ENCODE measurements at places on chromosomes 1 and 21.
A peak's percentile ranks its signal among the peaks of the same experiment; 100 is the strongest.

DNA sequence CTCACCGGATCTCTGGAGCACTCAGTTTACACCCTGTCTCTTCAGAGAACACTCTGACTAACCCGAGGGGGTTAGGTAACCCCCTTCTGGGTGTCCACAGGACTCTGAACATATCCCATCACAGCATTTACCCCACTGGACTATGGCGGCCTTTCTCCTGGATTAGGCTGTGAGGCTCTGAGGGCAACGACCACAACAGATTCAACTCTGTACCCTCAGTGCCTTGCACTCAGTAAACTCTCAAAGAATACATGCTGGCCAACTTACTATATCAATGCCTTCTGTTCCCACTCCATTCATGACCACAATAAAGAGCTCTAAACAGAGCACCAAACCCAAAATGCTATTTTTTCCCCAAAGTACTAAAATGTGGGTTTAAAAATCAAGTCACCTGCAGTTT is 5.4 kb downstream of the MECR start:
- DNase-seq = no peak

DNA sequence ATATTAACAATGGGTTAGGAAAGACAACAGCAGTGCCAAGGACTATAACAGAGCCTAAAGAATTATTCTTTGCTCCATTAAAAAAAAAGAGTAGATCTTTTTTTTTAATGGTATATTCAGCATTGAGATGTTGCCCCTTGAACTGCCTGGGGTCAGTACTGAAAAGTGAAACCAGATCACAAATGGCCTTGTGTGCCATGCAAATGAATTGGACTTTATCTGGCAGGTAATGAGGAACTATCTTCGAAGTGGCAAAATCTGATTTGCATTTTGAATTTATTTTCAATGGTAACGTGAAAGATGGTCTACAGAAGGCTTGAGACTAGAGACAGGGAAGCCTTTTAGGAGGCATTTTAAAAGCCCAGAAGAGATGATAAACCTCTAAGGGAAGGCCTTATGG is 21.4 kb upstream of the PKN2 start:
- no peak for DNase-seq

DNA sequence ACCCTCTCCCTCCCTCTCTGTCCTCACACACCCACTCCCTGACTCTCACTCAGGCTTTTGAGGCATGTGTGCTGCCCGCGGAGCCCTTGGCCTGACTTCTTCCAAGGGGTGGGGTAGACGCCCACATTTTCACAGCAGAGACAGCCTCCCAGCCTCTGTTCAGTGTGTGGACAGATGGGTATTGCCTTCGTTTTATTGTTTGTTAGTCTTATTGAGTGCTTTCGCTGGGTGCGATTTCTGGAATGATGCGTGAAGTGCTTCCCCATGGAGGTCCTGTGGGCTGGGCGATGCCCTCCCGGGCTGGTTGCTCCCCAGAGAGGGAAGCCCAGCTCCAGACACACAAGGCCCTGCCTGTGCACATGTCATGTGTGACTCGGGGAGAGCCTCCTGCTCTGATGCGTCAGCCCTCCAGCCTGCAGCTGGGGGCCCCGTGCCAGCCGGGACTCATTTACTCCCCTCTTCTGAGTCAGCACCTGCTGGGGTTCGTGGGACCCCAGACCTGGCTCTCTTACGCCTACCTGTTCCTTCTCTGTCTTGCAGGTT is 14.7 kb downstream of the PDXK start:
- DNase-seq = peak; percentile 45

GRCh38 chr1:5664906-5665875 is 327.0 kb downstream of the NPHP4 start:
- no peak for DNase-seq

GRCh38 chr1:159983681-159984080 is 29.6 kb upstream of the SLAMF9 start:
- no peak for DNase-seq

DNA sequence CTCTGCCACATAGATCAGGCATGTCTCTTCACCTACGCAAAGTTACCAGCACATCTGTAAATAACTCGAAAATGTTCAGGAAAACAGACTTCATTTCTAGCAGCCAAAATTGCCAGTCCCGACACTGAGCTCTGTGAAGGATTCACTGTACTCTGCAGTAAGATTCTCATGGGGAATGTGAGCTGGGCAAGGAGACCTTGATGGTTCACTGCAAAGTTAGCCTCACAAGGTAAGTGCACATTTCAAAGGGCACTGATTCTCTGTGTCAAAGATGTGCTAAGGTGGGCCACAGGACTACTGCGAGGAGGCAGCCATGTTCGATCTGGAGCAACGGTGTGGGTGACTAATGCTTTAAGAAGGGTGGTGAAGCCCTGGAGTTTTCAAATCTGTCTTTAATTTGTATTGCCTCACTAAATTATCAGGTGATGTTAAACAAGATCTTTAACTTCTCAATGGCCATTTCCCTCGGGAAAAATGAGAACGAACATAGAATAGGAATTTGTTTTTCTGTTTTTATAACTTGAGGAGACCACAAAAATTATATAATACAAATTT is 25.2 kb downstream of the STPG1 start:
- no peak for DNase-seq

- peak; percentile 63 for DNase-seq
Measured at GRCh38 chr21:39137248-39138178, 45.7 kb downstream of the PSMG1 start.

DNA sequence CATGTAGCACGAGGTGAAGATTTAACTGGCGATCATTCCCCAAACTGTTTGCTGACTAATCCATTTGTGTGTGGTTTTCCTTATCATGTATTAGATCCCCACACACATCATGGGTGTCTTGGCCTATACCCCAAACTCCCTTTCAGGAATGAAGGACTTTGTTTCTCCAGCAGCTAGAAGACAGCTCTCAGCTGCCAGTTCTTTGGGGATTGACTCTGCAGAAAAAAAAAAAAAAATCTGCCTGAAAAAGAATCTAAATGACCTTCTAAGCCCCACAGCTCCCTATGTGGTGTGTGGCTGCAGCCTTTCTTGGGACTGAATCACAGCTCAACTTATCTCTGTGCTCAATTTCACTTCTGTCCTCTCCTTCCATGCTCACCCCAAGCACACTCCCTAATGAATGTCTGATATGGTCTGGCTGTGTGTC is 256.3 kb upstream of the DUSP10 start:
- no peak for DNase-seq

All from ELR (cell line).